ENCODE measurements at places on chromosomes 7 and 10. TPM values are rescaled to one million over a fixed set of nuclear protein-coding genes. Genes with fewer than 3 reads are reported as not detected.

PRR15 gene
- not detected for total RNA-seq

DNA sequence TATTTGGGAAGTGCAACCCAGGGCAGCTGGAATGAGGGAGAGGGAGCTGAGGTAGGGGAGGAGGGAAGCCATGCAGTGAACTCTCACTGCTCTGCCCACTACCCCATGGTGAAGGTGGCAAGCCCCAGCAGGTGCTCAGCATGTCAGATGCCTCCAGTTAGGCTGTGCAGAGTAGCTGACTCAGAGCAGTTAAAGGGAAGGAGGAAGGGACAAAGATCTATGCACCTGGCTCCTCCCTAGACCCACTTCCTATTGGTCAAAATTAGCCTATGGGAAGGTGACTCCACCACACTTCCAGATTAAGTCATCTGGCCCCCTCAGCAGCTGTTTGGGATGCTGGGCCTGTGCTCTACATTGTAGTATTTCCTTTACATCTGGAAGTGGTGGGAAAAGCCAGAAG lies 125.7 kb upstream of the MTPN start:
- DNase-seq: peak; percentile 21

GRCh38 chr7:25805027-25805687 lies 346.8 kb upstream of the NFE2L3 start:
- DNase-seq: no peak

GRCh38 chr7:17679458-17679857 lies 260.8 kb downstream of the SNX13 start:
- DNase-seq: peak; percentile 24

DNA sequence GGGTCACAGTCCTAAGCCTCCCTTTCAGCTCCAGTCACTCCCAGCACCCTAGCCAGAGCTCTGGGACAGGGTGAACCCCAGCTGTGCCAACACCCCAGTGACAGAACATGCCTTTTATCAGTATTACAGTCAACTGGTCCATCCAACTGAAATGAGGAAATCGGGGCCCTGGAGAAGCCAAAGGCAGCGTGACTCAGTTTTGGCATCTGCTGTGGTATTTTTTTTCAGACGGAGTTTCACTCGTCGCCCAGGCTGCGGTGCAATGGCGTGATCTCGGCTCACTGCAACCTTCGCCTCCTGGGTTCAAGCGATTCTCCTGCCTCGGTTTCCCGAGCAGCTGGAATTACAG lies 3.4 kb upstream of the CLDN15 start:
- no peak for DNase-seq

SHTN1 gene
- 8.8 TPM for total RNA-seq

DNA sequence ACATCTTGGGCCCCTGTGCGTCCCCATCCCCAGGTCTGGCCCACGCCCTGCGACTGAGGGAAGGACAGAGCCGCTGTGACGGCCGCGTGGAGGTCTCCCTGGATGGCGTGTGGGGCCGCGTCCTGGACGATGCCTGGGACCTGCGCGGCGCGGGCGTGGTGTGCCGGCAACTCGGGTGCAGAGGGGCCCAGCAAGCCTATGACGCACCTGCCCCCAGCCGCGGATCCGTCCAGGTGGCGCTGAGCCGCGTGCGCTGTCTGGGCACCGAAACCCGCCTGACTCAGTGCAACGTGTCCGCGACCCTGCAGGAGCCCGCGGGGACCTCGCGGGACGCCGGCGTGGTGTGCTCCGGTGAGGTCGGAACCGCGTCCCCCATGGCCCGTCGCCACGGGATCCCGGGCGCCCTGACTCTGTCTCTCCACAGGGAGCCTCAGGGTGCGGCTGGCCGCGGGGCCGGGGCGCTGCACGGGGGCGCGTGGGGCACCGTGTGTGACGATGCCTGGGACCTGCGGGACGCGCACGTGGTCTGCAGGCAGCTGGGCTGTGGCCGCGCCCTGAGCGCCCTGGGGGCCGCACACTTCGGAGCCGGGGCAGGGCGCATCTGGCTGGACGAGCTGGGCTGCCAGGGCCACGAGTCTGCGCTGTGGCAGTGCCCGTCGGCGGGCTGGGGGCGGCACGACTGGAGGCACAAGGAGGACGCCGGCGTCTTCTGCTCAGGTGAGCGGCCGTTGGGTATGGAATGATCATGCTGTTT lies 5.9 kb downstream of the SCART1 start:
- DNase-seq: no peak

GRCh38 chr10:97302088-97302791 lies 9.8 kb upstream of the ARHGAP19 start:
- DNase-seq: no peak

CPN1 gene
- not detected for total RNA-seq

DNA sequence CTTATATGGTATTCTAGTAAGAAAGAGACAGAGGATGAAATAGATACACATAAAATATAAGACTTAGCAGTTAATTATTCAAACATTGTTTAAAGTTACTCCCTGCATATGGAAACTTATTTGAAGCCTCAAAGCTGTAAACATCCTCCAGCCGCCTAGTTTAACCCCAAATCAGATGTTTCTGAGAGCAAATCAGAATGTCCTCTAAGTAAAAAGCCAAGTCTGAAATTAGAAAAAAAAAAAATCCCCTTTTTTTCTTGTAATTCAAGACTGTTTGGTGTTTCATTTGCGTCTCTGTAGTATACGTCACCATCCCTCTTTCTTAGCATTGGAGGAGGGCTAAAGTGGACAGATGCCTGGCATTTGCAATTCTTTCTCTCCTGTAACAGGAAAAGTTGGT lies 46.4 kb downstream of the TMEM26 start:
- DNase-seq: no peak

ARHGAP22 gene
- not detected for total RNA-seq

- no peak for DNase-seq
These were observed 144.9 kb downstream of the KIF20B start for GRCh38 chr10:89846281-89846630.

GRCh38 chr10:76033457-76034196 lies 602.2 kb downstream of the LRMDA start:
- no peak for DNase-seq

GRCh38 chr7:109964780-109965179 lies 1126.1 kb upstream of the LRRN3 start:
- DNase-seq: no peak

HABP2 gene
- total RNA-seq: not detected

- DNase-seq: no peak
These were observed 21.6 kb upstream of the TSPAN33 start for GRCh38 chr7:129122751-129123509.

- DNase-seq: no peak
These were observed 400.3 kb upstream of the PRKCQ start for GRCh38 chr10:6980353-6980752.

DNA sequence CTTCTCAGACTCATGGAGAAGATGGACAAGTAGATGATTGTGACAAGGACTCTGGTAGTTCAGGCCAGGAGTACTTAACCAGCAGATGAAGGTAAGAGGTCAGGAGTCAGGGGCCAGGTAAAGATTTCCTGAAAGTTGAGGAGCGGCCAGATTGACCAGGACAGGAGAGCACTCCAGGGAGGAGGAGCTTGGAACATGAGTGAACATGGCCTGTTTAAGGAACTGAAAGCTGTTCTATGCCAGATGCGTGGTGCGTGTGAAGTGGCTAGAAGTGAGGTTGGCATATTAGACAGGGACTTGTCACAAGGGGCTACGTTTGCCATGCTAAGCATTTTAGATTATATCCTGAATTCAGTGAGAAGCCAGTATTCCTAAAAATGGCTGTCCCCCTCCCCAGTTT lies 157.2 kb downstream of the WNT2 start:
- DNase-seq: no peak

OR9A2 gene
- not detected for total RNA-seq

EIF3A gene
- 170 TPM for total RNA-seq

DNA sequence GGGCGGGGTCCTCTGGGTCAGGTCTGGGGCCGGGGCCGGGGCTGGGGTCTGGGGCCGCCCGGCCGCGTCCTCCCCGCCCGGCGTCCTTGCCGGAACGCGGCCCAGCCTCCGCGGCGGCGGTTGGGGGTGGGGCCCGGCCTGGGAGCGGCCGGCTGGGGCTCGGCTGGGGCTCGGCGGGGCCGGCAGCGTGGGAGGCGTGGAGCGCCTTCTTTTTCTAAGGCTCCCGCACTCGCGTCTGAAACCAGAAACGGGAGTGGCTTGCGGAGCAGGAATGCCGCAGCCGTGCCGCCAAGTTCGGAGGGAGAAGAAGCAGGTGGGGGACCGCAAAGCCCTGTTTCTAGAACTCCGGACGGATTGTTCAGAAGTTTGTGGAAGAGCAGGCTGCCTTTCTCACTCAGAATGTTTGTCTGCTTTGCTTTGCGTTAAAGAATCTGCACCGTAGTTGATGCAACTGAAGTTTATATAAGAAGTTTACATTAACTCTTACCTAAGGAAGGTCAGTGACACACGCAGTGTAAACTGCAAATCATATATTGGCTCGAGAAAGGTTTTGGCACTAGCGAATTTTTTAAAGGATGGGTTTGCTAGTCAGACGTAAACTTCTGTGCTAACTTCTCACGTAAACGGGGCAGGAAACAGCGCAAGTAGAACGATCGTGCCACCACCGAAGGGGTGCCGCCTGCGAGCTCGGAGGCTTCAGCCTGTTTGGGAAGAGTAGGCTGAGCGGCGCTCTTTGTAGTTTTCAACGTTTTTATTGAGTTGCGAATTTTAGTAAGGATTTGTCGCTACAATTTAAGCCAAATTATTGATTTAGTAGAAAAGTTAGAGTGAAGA lies 729 bp downstream of the DNAJB6 start:
- peak; percentile 66 for DNase-seq

THNSL1 gene
- total RNA-seq: 6.5 TPM

- DNase-seq: peak; percentile 33
These were observed 52.2 kb downstream of the MAGI2 start for GRCh38 chr7:79401254-79401653.

GRCh38 chr10:114681542-114681941 lies 23.5 kb upstream of the ABLIM1 start:
- peak; percentile 58 for DNase-seq

ERVW-1 gene
- 66.6 TPM for total RNA-seq

DNA sequence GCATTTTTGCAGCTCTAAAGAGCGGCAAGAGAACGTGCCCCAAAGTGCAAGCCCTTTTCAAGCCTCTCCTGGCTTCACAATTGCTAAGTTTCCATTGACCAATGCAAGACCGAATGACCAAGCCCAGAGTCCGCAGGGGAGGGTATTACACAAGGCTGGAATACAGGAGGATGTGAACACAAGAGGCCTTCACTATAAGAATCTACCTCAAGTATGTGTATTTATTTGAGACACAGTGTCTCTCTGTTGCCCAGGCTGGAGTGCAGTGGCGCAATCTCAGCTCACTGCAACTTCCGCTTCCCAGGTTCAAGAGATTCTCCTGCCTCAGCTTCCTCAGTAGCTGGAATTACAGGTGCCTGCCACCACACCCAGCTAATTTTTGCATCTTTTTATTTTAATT lies 22.2 kb upstream of the TPST1 start:
- DNase-seq: no peak

- DNase-seq: no peak
These were observed 181.8 kb upstream of the CACNA2D1 start for GRCh38 chr7:82625377-82625776.

DNA sequence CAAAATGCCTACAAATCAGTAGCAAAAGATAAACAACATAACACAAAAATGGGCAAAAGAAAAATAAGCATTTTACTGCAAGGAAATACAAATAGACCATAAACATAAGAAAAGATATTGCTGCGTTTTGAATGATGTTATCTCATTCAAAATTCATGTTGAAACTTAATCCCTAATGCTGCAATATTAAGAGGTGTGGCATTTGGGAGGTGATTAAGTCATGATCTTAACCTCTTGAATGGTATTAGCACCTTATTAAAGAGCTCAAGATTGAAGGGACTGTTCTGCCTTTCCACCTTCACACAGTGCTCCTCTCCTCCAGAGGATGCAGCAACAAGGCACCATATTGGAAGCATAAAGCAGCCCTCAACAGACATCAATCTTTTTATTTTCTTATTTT lies 12.4 kb upstream of the TNKS2 start:
- DNase-seq: no peak

- DNase-seq: no peak
These were observed 33.2 kb upstream of the SMNDC1 start for GRCh38 chr10:110337906-110338305.

Data from SJCRH30 (cell line).